ENCODE measurements at places on chromosomes 5 and 9. TPM values are rescaled to one million over a fixed set of nuclear protein-coding genes. Genes with fewer than 3 reads are reported as not detected.

DNA sequence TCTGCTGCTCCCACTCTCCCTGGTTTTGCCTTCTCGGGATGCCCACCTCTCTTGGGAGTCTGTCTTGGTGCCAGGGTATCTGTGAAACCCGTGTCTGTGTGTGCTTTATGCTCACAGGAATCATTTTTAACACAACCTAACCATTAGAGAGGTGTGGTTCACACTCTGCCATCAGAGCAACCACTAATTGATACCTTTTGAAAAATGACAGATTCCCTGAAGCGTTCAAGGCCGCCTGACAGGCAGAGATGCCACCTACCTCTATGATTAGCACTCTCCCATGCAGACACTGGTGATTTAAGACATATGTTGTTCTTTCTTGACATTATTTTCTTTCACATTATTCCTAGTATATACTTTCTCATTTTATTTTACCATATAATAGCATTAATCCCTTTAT is 207.3 kb upstream of the SGCD start:
- H3K4me3 ChIP-seq, result no peak overlapping the region
- H3K27me3 ChIP-seq, result no peaks in the 10 kb centered on the region
- no peaks in the 10 kb centered on the region for H3K4me1 ChIP-seq

- H3K4me3 ChIP-seq, result no peak overlapping the region
- no peaks in the 10 kb centered on the region for H3K4me1 ChIP-seq
- H3K27me3 ChIP-seq, result no peaks in the 10 kb centered on the region
- no peak overlapping the region for H3K27ac ChIP-seq
- DNase-seq, result no peak
- H3K36me3 ChIP-seq, result no peaks in the 10 kb centered on the region
Measured at GRCh38 chr9:128296340-128297220, 20.5 kb downstream of the SWI5 start.

- peaks cover 13% of the 10 kb centered on the region for H3K4me1 ChIP-seq
- no peak for DNase-seq
- no peak overlapping the region for H3K4me3 ChIP-seq
- no peaks in the 10 kb centered on the region for H3K36me3 ChIP-seq
- no peaks in the 10 kb centered on the region for H3K27me3 ChIP-seq
- no peak overlapping the region for H3K27ac ChIP-seq
Measured at GRCh38 chr5:102758576-102758975, 3.5 kb downstream of the PAM start.

DNA sequence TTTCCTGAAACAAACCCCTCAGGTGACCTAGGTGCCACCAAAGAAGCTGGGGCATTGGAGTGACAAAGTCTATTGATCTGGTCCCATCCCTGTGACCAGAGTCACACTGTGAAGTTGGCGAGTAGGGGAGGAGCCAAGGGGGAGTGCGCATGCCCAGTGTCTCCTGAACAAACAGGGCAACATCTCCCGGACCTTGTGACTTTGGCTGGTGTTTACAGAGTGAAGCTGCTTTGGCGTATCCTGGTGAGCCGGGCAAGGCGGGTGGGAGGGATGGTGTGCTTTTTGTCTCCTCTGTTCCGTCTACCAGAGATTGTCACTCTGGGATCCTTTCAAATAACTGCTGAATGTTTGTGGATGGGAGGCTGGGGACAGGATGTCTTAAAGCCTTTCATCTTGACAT is 204.5 kb downstream of the HSPA4 start:
- no peak overlapping the region for H3K4me3 ChIP-seq
- no peaks in the 10 kb centered on the region for H3K4me1 ChIP-seq
- H3K36me3 ChIP-seq, result no peaks in the 10 kb centered on the region
- DNase-seq, result no peak
- no peak overlapping the region for H3K27ac ChIP-seq
- no peaks in the 10 kb centered on the region for H3K27me3 ChIP-seq

DNA sequence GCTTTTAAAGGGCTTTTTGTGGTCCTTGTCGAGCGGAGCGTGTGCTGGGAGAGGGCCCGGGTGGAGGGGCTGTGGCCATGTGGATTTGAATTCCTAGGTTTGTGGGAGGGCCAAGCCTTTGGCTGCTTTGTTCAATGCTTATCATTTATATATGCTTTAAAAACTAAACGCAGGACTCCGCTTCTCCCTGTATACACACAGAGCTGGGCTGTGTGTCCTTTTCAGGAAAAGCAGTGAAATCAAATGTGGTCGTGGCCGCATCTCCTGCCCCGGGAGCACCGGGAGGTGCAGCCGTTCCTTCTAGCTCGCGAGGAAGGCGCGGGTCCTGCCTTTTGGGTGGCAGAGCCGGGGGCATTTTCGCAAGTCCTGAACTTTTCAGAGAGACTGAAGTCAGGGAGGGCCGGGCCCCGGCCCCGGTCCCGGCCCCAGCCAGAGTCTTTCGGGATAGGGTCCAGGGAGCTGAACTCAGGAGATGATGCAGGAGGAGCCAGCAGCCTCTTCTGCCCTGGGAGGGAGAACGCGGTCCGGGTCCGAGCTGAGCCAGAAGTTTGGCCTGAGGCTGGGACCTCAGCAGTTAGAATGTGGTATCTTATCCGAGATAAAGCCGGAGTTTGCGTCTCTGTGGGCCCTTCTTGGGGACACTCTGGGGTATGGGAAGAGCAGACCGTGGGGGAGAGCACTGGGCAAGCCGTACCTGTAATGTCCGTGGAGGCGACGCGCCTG is 158.8 kb downstream of the C9orf152 start:
- H3K27ac ChIP-seq, result peak overlapping the region; percentile 87
- H3K36me3 ChIP-seq, result no peaks in the 10 kb centered on the region
- no peaks in the 10 kb centered on the region for H3K4me1 ChIP-seq
- no peaks in the 10 kb centered on the region for H3K27me3 ChIP-seq

GRCh38 chr5:132653716-132654115 is 4.3 kb upstream of the IL13 start:
- H3K4me3 ChIP-seq, result no peak overlapping the region
- H3K27ac ChIP-seq, result no peak overlapping the region
- no peaks in the 10 kb centered on the region for H3K27me3 ChIP-seq
- no peaks in the 10 kb centered on the region for H3K36me3 ChIP-seq
- H3K4me1 ChIP-seq, result no peaks in the 10 kb centered on the region
- no peak for DNase-seq

- no peaks in the 10 kb centered on the region for H3K36me3 ChIP-seq
- no peaks in the 10 kb centered on the region for H3K4me1 ChIP-seq
- DNase-seq, result no peak
- no peak overlapping the region for H3K27ac ChIP-seq
- no peaks in the 10 kb centered on the region for H3K27me3 ChIP-seq
- no peak overlapping the region for H3K4me3 ChIP-seq
Measured at GRCh38 chr5:110951373-110951791, 120.1 kb upstream of the TSLP start.

GRCh38 chr9:5791870-5792269 is 41.0 kb downstream of the ERMP1 start:
- no peaks in the 10 kb centered on the region for H3K4me1 ChIP-seq
- no peaks in the 10 kb centered on the region for H3K36me3 ChIP-seq
- H3K27me3 ChIP-seq, result no peaks in the 10 kb centered on the region
- DNase-seq, result no peak

GRCh38 chr9:70540016-70540415 is 125.6 kb upstream of the KLF9 start:
- DNase-seq, result no peak
- H3K4me1 ChIP-seq, result no peaks in the 10 kb centered on the region
- no peaks in the 10 kb centered on the region for H3K27me3 ChIP-seq
- H3K27ac ChIP-seq, result no peak overlapping the region

- no peaks in the 10 kb centered on the region for H3K4me1 ChIP-seq
- H3K4me3 ChIP-seq, result no peak overlapping the region
- no peaks in the 10 kb centered on the region for H3K27me3 ChIP-seq
- H3K27ac ChIP-seq, result no peak overlapping the region
Measured at GRCh38 chr5:56176155-56176798, 56.9 kb downstream of the ANKRD55 start.

- H3K4me3 ChIP-seq, result no peak overlapping the region
- H3K4me1 ChIP-seq, result no peaks in the 10 kb centered on the region
- no peak overlapping the region for H3K27ac ChIP-seq
Measured at GRCh38 chr5:60851626-60852025, 7.6 kb upstream of the ELOVL7 start.

- no peaks in the 10 kb centered on the region for H3K27me3 ChIP-seq
- no peaks in the 10 kb centered on the region for H3K36me3 ChIP-seq
- no peak overlapping the region for H3K4me3 ChIP-seq
- H3K4me1 ChIP-seq, result no peaks in the 10 kb centered on the region
Measured at GRCh38 chr5:17898766-17899165, 264.5 kb downstream of the TAF11L14 start.

GRCh38 chr5:16152601-16153568 is 26.7 kb downstream of the MARCHF11 start:
- H3K4me3 ChIP-seq, result no peak overlapping the region
- H3K27ac ChIP-seq, result no peak overlapping the region
- H3K4me1 ChIP-seq, result no peaks in the 10 kb centered on the region
- no peaks in the 10 kb centered on the region for H3K27me3 ChIP-seq
- no peaks in the 10 kb centered on the region for H3K36me3 ChIP-seq

DNA sequence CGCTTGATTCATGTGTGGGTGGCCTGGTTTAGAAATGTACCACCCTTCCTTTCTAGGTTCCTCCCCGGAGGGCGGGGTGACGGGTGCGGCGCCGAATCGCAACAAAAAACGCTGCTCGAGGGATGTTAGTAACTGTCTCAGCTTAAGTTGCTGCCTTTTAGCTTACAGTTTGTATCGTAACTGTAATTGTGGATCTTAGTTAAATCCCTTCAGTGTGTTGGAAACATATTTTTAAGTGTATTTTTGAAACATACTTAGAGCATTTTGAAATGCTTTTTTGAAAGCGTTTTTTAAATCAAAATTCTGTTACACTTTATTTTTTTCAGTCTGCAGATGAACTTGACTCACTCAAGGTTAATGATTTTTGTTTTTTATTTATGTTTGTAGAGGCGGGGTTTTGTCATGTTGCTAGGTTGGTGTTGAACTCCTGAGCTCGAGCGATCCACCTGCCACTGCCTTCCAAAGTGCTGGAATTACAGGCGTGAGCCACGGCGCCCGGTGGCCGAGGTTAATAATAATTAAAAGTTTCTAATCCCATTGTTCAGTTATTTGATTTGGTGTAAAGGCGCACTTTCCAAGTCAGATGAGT is 997 bp upstream of the CHD1 start:
- H3K27me3 ChIP-seq, result no peaks in the 10 kb centered on the region
- no peaks in the 10 kb centered on the region for H3K4me1 ChIP-seq
- no peaks in the 10 kb centered on the region for H3K36me3 ChIP-seq
- no peak for DNase-seq
- peak overlapping the region; percentile 99 for H3K27ac ChIP-seq

- H3K4me1 ChIP-seq, result no peaks in the 10 kb centered on the region
- no peak for DNase-seq
- H3K27me3 ChIP-seq, result no peaks in the 10 kb centered on the region
- H3K36me3 ChIP-seq, result no peaks in the 10 kb centered on the region
Measured at GRCh38 chr9:113934829-113935676, 58.9 kb downstream of the ZNF618 start.

DNA sequence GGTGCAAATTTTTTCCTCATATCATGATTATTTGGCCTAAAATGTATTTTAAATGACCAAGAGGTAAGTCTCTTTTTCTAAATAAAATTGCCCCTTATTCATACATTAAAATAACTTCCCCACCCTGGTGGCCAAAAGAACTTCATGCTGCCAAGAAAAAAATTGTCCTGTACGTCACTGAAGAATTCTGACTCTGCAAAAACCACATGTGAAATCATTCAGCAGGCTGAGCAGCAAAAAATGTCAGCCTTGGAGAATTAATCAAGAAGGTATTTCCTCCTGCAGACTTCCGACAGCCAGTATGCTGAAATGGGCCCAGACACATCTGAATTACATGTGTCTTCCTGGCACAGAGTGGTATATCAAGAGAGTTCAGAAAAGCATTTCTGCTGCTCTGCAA is 94.6 kb upstream of the HMHB1 start:
- H3K4me1 ChIP-seq, result no peaks in the 10 kb centered on the region
- no peaks in the 10 kb centered on the region for H3K27me3 ChIP-seq
- no peak overlapping the region for H3K27ac ChIP-seq
- no peaks in the 10 kb centered on the region for H3K36me3 ChIP-seq
- no peak overlapping the region for H3K4me3 ChIP-seq

- no peak overlapping the region for H3K27ac ChIP-seq
- no peaks in the 10 kb centered on the region for H3K27me3 ChIP-seq
- H3K4me3 ChIP-seq, result peak overlapping the region; percentile 30
- H3K4me1 ChIP-seq, result no peaks in the 10 kb centered on the region
Measured at GRCh38 chr9:95771556-95772246, 103.8 kb upstream of the ERCC6L2 start.

GRCh38 chr9:135330307-135330631 is 149.3 kb upstream of the PPP1R26 start:
- H3K4me3 ChIP-seq, result no peak overlapping the region

DNA sequence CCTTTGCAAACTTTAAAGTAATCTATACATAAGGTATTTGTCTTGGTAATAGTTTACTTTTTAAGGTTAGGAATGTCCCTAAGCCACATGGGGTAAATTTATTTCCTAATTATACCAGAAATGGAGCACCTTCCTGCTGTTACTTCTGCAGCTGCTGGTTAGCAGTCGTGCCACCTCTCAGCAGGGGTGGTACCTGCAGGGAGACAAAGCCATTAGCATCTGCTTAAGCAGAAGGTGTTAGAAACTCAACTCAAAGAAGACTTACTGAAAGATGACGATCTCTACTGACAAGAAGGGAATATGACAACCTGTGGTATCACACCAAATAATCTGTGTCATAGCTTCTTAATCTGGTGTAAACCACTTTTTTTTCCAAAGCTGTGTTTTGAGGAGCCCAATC is 173.7 kb downstream of the BRINP1 start:
- no peak overlapping the region for H3K27ac ChIP-seq
- no peak overlapping the region for H3K4me3 ChIP-seq
- no peaks in the 10 kb centered on the region for H3K36me3 ChIP-seq
- DNase-seq, result no peak

NMUR2 gene
- total RNA-seq, result not detected

TAF11L10 gene
- total RNA-seq, result not detected

BRINP1 gene
- total RNA-seq, result not detected

FBLL1 gene
- total RNA-seq, result 1.6 TPM

PTAR1 gene
- total RNA-seq, result 114 TPM

LIX1 gene
- not detected for total RNA-seq

C5orf58 gene
- 0.80 TPM for total RNA-seq

EIF4EBP3 gene
- 18.0 TPM for total RNA-seq

SPATA9 gene
- total RNA-seq, result not detected

Data from breast epithelium (tissue), 4 donors.